ENCODE measurements at places on chromosomes 11 and 22.
A peak's percentile ranks its signal among the peaks of the same experiment; 100 is the strongest.

GRCh38 chr22:46682011-46682731 lies 55.9 kb downstream of the CERK start:
- DNase-seq: no peak

DNA sequence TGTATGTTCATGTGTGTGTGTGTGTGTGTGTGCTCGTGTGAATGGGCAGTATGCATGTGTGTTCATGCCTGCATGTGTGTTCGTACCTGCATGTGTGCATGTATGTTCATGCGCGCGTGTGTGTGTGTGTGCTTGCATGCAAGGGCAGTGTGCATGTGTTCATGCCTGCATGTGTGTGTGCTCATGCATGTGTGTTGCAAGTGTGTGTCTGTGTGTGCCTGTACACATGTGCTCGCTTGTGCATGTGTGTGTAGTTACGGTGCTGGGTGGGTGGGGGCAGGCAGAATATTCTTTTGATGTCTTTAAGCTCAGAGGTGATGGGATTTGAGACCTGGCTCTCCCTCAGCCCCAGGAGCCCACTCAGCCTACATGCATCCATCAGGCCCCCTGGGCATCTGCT lies 822.1 kb downstream of the BRD1 start:
- DNase-seq: no peak

- no peak for DNase-seq
Measured at GRCh38 chr11:8389029-8389996, 125.6 kb upstream of the LMO1 start.

DNA sequence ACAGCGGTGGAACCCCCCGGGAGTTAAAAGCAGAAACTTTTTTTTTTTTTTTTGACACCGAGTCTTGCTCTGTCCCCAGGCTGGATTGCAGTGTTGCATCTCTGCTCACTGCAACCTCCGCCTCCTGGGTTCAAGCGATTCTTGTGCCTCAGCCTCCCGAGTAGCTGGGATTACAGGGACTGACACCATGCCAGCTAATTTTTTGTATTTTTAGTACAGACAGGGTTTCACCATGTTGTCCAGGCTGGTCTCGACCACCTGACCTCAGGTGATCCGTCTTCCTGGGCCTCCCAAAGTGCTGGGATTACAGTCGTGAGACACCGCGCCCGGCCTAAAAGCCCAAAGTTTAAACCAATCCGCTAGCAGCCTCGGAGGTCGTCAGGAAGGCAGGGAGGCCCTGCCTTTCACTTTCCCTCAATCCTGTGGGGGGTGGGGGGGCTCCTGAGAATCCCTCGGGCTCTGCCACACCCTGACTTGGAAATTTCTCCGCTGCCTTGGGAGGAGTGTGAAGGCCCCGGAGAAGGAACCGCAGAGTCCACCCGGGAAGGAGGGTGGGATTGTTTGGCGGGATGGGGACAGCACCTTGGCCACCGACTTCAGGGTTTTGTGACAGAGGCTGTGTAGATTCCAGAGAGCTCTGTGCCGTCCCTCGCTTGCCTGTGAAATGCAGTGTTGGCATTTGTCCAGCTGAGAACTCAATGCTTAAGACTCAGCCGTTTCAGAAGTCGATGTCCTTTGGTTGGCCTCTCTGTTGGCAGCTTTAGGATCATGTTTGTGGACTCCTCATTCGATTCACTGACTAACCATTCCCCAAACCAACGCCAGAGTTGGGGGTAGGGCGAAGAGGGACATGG lies 1.0 kb downstream of the ARHGAP8 start:
- DNase-seq: no peak

- DNase-seq: no peak
Measured at GRCh38 chr11:118015385-118015841, 29.2 kb downstream of the IL10RA start.

DNA sequence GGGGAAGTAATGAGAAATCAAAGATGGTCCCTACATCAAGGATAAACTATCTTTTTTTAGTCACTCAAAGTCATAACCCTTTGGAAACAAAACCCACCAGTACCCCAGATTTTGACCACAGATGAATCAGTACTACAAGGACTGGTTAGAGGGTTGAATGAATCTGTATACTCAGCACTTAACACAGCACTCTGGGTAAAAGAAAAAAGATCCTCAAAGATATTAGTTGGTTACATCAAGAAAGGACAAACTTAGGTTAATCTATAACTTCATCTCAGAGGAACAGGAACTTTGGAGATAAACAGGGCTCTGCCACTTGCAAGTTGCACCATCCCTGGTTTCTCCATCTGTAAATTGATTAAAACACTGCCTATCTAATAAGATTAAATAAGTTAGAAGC lies 18.8 kb downstream of the SC5D start:
- no peak for DNase-seq

DNA sequence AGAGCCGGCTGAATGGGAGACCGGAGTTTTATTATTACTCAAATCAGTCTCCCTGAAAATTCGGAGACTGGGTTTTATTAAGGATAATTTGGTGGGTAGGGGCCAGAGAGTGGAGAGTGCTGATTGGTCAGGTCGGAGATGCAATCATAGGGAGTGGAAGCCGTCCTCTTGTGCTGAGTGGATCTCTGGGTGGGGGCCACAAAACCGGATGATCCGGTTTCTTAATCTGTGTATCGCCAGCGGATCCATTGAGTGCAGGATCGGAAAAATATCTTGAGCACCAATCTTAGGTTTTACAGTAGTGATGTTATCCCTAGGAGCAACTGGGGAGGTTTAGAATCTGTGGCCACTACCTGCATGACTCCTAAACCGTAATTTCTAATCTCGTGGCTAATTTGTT lies 886 bp upstream of the NIPSNAP1 start:
- no peak for DNase-seq

DNA sequence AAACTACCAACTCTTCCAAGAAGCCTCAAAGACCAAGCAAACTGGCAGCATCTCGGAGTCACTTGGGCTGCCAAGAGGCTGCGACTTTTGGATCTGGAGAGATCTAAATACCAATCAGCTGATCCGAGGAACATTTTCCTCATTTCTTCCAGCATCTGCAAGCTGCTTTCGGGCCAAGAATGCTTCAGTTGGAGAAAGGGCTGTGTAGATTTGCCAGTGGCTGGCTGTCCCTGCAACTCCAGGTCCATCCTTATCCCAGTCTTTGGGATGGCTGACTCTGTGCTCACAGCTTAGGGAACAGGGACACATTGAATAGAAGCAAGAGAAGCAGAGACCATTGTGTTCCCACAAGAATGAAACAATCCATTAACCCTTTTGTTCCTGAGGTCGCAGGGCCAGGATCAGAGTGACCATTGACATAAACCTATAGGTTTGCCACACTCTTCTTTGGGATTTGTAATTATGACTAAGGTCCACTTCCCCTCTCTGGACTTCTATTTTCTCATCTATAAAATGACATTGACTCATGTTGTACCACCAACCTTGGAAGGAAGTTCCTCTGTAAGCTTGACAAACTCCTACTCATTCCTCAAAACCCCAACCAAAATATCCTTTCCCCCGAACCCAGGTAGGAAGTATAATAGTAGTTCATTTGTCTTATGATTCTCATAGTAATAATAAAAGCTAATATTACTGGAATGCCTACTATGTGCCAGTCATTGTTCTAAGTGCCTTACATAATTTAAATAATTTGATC lies 340.8 kb downstream of the MN1 start:
- no peak for DNase-seq

DNA sequence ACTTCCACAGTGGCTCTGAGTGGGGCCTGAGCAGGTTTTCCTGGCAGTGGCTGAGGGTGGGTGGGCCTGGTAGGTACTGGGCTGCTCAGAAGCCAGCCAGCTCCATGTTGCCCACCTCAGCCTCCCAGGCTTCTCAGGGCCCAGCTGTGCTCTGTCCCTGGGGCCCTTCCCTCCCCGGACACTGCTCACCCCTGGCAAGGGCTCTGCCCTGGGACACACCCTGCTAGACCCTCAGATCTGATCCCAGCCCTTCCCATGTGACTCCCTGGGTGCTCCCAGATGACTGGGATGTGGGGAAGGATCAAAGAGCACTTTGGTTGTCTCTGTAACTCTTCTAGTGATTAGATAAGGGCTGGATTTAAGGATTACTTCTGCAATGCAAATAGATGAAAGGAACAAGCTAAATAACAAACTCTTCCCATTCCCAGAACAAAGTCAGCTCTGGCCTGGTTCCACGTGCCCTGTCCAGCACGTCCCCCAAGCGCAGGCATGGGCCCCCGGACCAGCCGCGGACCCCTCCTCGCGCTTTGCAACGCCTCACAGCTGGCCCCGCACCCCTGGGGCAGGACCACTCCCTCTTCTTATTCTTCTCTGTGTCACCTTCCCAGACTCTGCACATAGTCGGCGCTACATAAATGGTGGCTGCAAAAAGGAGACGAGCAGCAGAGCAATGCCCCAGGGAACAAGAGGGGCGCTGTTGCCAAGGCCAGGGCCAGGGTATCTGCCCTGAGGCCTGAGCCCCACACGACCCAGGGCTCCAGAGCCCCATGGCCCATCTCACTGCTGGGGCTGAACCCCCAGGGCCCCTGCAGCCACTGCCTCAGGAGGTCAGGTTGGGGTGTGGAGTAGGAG lies 5.7 kb upstream of the KRTAP5-6 start:
- DNase-seq: no peak

DNA sequence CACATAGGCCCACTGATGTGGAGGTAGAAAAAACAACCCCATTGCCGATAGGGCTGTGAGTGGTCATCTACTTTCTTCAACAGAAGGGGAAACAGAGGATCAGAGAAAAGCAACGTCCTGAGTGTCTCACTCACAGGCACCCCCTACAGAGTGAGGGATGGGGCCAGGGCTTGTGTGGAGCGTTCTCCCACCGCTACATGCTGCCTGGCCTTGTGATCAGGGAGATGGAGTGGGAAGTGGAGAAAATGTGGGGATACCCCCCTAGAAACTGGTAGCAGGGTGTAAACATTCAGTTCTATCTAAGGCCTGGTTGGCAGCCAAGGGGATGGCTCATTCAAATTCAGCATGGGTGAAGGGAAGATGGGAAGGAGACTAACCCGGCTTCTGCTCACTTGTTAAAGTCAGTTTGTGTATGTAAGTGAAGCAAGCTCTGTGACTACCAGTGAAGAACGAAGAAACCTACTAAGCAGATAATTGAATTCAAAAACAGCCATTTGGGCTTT lies 73.0 kb upstream of the NAV2 start:
- no peak for DNase-seq

DNA sequence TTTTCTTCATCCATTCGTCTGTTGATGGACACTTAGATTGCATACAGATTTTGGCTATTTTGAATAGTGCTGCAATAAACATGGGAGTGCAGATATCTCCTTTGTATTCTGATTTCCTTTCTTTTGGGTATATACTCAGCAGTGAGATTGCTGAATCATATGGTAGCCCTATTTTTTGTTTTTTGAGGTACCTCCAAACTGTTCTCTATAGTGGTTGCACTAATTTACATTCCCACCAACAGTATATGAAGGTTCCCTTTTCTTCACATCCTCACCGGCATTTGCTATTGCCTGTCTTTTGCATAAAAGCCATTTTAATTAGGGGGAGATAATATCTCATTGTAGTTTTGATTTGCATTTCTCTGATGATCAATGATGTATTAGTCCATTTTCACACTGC lies 96.1 kb downstream of the PRR5L start:
- DNase-seq: no peak

GRCh38 chr22:30238661-30239487 lies 7.7 kb downstream of the LIF start:
- peak; percentile 50 for DNase-seq

DNA sequence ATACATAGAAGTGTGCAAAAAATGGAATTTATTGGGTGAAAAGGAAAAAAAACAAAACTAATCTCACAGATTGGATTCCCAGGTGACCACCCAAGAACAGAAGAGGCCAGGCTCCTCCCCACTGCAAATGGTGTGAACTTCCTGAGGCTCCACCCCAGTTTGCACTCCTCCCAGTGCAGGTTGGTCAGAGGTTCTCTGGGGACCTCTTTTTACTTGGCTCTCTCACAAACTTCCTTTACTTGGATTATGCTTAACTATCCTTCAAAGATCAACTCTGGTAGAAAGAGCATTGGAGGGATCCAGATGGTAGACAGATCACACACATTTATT lies 138.9 kb upstream of the CCDC90B start:
- no peak for DNase-seq

DNA sequence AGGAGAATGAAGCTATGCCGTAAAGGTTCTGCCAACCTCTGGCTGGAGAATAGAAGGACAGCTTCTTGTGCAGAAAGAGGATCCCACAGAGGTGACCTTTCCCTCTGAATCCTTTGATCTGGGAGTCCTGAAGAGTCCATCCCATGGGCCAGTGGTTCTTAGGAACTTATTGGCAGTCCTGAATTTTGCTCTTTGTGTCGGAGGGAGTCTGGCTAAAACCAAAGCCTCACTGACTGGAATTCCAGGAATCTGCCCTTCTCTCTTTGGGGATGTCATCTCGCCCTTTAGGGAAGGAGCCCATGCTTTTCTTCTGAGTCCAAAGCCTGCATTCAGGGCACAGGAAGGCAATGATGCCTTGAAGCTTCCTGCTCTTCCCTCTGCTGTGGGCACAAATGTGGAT lies 45.5 kb downstream of the PKNOX2 start:
- DNase-seq: no peak

- peak; percentile 68 for DNase-seq
Measured at GRCh38 chr22:47168900-47169800, 406.7 kb downstream of the TBC1D22A start.

DNA sequence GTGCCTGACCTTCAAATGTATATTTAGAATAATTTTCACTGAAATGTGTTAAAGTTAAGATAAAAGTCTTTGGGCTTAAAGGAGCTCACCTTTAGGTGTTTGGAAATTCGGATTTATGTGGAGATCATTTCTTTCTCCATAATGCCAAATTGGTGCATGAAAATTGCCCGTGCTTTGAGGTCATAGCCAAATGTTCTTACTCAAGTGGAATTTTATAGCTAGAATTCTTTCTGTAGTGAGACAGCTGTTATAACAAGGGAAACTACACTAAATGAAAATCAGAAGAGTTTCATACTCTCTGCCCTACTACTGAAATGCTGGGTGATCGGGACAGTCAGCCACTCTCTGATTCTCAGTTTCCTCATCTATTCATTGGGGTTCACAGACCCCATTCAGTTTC lies 89.5 kb upstream of the DBX1 start:
- DNase-seq: no peak

- no peak for DNase-seq
Measured at GRCh38 chr11:30474151-30474954, 111.8 kb downstream of the MPPED2 start.

DNA sequence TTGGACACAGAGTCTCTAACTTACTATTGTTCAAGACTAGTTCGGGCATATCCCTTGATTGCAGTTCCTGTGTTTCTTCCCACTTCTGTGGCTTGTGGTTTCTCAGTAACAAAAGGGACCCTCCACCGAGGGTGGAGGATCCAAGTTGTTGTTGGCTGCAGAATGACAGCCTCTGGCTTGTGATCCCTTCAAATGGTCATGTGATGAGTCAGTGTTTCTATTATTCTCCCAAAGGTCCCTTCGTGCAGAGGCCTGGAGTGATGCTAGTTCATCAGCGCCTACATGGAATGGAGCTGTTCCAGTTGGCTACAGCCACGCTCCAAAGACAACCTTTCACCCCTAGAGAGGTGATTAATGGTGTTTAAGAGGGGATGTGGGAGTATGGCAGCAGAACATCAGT lies 2.6 kb upstream of the VWCE start:
- no peak for DNase-seq

- DNase-seq: peak; percentile 75
Measured at GRCh38 chr11:95154514-95154913, 64.9 kb downstream of the ENDOD1 start.
